ENCODE measurements at places on chromosomes 13 and 19. TPM values are rescaled to one million over a fixed set of nuclear protein-coding genes. Genes with fewer than 3 reads are reported as not detected.

The ATP7B gene
- total RNA-seq: 7.6 TPM

The C19orf85 gene
- not detected for total RNA-seq

The ZNF541 gene
- total RNA-seq: under 0.01 TPM

The CEACAM6 gene
- 0.25 TPM for total RNA-seq

The ANGPTL8 gene
- not detected for total RNA-seq

The C13orf42 gene
- not detected for total RNA-seq

The FGF21 gene
- total RNA-seq: not detected

The MARCHF2 gene
- total RNA-seq: 22.4 TPM

The MATK gene
- 16.0 TPM for total RNA-seq

The PROZ gene
- not detected for total RNA-seq

The SLC25A15 gene
- total RNA-seq: 18.7 TPM

The CARM1 gene
- total RNA-seq: 17.9 TPM

All from temporal lobe (tissue), 4 donors.